ENCODE measurements at places on chromosomes 11 and 22.

DNA sequence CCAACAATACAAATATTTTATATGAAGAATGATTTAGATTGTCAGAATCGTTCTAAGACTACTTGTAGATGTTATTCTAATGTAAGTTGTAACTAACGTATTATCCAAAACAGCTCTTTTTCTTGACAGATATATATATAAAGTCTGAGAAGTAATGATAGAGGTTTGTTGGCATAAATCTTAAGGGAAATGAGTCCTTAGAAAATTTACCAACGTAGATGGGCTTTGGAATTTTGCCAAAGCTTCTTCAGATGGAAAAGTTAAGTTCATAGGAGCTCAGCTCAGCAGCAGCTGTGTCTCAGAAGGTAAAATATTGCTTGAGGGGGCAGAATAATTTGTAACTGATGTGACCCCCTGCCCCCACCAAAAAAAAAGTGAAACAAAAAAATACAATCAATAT, 66.7 kb downstream of the BID start:
- DNase-seq: peak; percentile 13

DNA sequence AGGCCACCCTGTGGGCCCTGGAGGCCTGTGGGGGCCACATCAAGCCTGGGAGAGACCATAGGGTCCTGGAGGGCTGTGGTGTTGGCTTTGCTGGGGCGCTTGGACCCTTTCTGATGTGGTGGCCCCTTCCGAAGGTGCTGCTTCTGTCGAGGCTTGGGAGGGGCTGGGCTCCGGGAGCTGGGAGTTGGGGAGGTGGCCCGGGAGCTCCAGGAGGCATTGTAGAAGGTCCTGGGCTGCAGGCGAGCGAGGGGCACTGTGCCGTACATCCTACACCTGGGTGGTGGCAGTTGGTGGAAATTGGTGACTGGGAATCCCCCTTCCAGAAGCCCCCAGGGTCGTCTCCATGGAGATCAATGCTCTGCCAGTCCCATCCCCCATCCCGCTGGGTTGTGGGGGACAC, 2.6 kb downstream of the PLA2G3 start:
- DNase-seq: no peak

DNA sequence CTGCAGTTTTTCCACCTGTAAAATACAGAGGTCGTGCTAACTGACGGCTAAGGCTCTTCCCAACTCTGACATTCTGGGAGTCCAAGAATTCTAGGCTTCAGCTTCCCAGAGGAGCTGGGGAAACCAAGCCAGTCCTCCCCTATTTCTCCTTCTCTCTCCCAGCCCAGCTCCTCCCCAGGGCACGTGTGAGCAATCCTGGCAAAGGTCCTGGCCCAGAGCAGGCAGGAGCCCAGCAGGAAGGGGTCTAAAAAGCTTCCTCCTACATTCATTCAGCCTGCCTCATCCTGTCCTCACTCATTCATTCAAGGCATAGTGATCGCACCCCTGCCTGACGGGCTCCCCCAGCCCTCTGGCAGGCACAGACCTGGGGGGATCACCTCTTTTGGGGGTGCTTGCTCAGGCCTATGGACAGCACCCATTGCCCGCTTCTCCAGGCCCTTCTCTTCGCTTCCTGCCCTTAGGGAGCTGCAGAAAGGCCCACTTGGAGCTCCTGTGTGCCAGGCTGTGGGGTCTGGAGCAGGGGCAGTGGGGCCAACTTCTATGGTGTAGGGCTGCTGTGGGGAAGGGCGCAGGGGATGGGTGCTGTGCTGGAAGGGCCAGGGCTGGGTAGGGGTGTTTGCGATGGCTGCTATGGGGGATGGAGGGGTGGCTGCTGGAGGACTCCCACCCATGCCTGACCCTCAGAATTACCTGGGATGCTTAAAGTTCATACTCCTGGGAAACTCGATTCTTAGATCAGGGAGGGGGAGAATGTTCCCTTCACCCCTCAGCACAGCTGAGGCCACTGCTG, 9.8 kb downstream of the KCNC1 start:
- no peak for DNase-seq

DNA sequence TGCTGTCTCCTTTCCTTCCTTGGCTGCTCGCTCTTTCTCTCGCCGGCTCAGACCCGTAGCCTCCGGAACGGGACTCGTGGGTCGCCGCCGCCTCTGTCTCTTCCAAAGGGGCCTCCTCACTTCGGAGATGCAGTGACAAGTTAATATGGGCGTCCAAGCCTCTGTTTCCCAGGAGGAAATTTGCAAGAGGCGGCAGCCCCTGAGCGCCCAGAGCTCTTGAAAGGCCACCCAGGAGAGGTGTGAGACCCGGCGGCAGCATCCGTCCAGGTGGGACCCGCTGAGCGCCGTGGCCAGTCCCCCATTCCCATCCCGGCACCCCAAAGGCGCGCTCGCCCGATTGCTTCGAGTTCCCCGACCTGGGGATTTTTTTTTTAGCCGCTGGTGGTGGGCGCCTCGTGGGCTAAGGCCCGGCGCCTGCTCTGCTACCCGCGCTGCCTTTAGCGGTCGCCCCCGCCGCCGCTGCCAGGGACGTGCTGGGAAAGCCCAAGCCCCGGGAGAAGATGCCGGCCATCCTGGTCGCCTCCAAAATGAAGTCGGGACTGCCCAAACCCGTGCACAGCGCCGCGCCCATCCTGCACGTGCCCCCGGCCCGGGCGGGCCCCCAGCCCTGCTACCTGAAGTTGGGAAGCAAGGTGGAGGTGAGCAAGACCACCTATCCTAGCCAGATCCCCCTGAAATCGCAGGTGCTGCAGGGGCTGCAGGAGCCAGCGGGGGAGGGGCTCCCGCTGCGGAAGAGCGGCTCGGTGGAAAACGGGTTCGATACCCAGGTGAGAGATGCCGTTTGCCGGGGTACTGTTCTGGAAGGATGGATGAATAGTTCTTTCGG, 772 bp downstream of the NAV2 start:
- DNase-seq: peak; percentile 20

GRCh38 chr11:113338730-113339129, 24.3 kb downstream of the TTC12 start:
- peak; percentile 54 for DNase-seq

DNA sequence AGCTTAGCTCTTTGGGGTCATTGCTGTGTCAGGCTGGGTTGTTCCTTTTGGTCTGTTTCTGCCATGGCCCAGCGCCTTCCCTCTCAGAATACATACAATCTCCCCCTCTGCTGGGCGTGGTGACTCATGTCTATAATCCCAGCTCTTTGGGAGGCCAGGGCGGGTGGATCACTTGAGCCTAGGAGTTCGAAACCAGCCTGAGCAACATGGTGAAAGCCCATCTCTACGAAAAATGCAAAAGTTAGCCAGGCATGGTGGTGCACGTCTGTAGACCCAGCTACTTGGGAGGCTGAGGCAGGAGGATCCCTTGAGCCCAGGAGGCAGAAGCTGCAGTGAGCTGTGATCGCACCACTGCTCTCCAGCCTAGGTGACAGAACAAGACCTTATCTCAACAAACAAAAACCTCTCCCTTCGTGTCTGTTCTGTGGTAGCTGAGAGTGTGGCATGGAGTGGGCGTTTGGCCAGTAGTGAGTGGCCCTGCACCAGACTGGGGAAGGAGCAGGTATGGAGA, 46.7 kb upstream of the RAB1B start:
- DNase-seq: peak; percentile 58

- no peak for DNase-seq
Measured at GRCh38 chr11:129533395-129533794, 157.7 kb downstream of the BARX2 start.

DNA sequence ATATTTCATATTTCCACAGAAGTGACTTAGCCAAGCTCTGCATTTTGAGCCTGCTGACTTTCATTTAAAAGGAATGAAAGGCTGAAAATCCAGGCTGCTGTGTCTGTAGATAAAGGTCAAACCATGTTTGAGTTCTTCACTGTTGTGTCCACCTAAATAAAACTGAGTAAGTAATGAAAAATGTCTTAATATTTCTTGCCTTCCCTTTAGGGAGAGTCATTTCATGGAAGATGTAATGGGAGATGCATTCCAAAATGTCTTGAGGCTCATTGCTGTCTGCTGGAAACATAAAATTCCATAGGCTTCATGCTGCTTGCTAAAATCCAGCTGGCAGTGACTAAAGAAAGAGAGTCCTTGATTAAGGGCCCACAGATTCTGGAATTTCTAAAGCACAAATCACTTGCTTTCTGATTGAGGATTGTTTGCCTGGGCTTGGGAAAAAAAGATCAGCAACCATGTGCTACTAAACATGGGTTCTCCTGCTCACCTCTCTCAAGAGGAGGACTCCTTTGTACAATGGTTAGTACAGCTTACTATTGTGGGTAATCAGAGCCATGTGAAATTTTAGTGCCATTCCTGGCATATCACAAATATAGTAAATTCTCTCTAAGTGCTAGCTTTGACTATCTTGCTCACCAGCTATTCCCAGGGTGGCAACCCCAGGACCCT, 56.9 kb downstream of the PANX1 start:
- no peak for DNase-seq

- no peak for DNase-seq
Measured at GRCh38 chr22:38638216-38638615, 18.0 kb downstream of the FAM227A start.

- peak; percentile 66 for DNase-seq
Measured at GRCh38 chr11:68206211-68206610, 6.9 kb downstream of the KMT5B start.

DNA sequence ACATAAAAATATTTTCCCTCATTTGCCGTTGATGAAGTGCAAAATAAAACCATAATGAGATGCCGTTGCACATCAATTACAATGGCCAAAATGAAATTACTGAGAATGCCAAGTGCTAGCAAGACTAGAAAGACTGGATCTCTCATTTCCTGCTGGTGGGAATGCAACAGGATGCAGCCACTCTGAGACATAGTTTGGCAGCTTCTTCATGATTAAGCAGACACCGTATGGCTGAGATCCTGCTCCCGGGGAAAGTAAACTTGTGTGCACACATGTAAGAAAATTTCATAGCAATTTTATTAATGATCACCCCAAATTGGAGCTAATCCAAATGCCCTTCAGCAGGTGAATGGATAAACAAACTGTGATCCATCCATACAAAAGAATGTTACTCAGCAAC, 1013.2 kb downstream of the TBC1D22A start:
- DNase-seq: no peak

GRCh38 chr11:86469491-86470388, 95.1 kb downstream of the CCDC81 start:
- DNase-seq: no peak

DNA sequence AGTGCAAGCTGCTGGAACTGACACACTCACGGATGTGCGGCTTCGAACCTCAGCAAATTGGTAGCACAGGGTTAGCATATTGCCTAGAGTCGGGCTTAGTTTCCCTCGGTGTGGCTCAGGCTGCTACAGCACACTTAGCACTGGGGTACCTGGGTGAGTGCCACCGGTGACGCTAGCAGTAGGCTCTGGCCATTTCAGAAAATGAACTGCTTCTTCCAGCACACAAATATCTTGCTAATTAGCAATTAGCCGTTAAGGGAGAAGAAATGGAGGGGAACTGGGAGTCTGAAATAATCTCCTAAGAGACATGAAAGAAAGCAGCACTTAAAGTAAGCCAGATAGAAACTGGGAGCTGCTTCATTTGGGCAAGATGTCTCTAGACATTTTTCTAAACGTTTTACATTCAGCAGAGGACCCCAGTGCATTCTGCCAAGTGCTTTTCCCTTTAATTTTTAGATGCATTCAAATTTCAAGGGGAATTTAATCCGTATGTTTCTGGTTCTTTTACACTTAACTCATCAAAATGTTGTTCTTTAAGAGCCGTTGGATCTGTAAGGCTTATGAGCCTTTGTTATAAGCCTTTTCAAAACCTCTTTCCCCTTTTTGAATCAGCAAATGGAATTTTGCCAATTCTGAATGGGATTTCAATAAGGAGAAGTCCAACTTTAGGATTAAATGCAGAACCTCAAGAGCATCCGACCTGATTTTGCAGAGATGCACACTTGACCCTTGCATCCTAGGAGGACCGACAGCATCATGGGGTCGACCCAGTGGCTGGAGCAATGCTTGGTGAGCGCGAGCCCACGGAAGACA, 708.1 kb downstream of the NTM start:
- no peak for DNase-seq

- no peak for DNase-seq
Measured at GRCh38 chr11:74650498-74650897, 58.1 kb downstream of the POLD3 start.

Measured in NCI-H82 (cell line).